ENCODE measurements at places on chromosomes 2 and 18.

DNA sequence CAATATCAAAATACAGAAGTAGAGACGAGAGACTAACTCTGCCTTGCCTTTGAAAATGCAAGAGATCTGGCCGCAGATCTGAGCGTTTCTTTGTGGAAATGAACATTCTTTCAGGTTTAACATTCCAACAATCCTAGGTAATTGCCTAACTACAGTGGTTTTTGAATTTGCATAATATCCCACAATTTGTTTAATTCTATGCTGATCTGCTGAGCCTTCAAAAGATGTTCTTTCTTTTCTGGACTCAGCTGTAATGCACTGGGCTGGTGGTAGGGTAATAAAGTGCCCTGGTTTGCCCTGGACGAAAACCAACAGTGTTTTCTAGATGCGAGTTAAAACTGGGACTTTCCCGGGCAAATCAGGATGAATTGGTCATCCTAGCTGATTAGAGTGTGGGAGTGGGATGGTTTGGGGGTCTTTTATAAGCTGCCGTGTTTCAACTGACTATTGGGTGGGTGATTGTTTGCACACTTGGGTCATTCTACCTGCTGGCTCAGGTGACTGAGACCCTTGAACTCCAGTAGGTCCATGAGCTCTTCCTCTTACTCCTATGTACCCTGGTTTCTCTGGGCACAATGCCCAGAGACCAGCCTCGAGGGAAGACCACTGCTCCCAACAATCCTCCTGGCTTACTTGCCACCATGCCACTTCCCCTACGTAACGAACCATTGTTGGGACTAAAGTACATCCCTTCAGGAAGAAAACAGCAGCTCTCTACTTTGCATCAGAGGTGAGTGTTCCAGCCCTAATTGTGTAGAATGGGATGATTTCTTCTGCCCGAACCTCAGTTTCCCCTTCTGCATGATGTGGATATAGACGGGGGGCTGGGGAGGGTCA, 3.4 kb upstream of the PAX8 start:
- DNase-seq: no peak

DNA sequence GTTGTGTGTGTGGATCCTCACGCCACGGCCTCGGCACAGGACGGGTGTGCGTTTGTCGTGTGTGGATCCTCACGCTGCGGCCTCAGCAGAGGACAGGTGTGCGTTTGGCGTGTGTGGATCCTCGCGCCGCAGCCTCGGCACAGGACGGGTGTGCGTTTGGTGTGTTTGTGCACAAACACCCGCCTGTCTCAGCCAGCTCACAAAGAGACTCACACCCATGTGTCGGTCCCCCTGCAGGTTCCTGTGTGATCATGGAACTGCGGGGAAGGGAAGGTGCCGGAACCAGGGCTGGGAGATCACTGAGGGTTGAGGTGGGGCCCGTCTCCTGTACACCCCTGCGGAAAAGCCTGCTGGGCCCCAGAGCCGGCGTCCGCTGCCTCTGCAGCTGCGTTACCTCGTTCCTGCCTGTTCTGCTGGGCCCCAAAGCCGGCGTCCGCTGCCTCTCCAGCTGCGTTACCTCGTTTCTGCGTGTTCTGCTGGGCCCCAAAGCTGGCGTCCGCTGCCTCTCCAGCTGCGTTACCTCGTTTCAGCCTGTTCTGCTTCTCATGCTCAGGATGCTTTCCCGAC, 53.6 kb downstream of the CTDP1 start:
- no peak for DNase-seq

DNA sequence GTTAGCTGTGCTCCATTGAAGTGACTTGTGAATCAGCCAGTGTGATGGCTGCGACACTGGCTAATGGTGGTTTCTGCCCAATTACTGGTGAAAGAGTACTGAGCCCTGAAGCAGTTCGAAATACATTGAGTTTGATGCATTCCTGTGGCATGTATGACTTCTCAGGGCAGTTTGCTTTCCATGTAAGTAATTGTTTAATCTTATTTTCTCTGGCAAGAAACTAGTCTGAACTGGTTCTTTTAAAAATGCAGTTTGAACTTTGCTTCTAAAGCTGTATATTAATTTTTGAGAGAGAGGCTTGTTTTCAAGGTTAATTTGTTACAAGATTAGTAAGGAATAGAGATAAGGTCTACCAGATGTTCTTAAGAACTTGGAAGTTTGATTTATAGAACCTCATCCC, 46.7 kb downstream of the GLS start:
- DNase-seq: no peak

GRCh38 chr2:207487650-207488311, 42.0 kb upstream of the CREB1 start:
- DNase-seq: no peak

DNA sequence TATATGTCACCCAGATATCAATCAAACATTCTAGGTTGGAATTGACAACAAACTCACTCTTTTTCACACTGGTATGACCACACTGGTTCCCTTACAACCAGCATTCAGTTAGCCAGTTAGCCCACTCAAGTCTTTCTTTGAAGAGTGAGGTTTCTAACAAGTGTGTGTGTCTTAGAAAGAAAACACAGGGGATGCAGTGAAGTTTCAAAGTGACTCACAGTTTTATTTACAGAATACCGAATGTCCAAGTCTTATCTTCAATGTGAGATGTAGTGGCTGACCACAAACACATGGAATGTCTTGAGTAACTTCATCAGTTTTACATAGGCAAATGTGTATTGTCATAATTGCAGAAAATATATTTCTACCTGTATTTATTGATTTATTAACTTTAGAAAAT, 274.7 kb upstream of the HNMT start:
- DNase-seq: no peak

Measured in stimulated activated CD8-positive, alpha-beta memory T cell treated with anti-CD3 and anti-CD28 coated beads, Interleukin-2, amount 100 ng/mL, for 1 hour (primary cell).